ENCODE measurements at places on chromosomes 4 and X.

GRCh38 chr4:71210823-71211222 is 128.0 kb upstream of the SLC4A4 start:
- no peak for DNase-seq

DNA sequence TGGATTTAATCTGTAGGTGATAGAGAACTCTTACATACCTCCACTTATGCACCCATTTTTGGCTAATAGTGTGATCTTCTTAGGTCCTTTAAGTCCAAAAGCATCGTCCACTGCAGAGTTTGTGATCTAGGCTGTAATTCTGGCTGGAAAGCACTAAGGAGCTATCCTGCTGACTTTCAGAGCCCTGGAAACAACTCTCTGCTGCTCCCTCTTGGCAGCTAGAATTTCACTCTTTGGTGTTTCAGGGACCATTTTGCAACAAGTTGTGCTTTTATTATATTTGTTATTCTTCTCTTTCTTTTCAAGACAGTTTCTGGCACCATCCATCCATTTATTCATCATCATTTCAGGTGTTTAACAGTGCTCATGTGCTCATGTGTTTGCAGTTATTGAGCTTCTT is 130.0 kb downstream of the RBM46 start:
- no peak for DNase-seq

GRCh38 chr4:122450847-122451246 is 5.7 kb downstream of the IL2 start:
- no peak for DNase-seq

GRCh38 chr4:175646802-175647201 is 165.3 kb downstream of the GPM6A start:
- no peak for DNase-seq

GRCh38 chr4:2042947-2043395 is 16.2 kb upstream of the NAT8L start:
- peak; percentile 40 for DNase-seq

- DNase-seq: no peak
Observed at GRCh38 chr4:81827577-81828202, 356.0 kb upstream of the RASGEF1B start.

DNA sequence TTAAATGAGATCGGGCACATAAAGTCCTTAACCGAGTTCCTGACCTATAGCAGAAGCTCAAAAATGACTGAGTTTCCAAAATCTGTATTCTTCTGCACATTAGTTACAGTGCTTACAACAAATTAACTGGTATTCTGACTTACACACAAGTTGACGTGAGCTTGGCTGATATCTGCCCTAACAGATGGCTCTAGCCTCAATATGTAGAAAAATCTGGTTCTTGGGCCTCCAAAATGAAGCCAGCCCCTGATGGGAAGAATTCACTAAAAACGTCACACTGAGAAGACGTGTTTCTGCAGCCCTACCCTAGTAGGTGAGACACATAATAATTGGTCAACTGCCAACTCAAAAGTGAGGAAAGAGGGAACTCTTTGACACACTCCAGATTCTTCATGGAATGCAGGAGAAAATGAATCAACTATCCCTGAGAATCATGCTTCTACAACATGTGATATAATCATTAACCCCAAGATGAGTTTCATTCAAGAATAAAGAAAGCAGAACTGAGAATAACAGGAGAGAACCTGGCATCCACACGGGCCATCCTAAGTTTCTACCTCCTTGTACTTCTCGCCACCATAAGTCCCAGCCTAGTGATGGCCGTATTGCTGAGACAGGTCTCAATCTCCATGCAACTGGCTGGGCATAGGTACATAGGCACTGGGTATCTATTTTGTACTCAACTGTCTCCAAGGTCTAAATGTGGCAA is 8.2 kb downstream of the STX18 start:
- DNase-seq: no peak

GRCh38 chrX:1400742-1401471 is 9.0 kb upstream of the SLC25A6 start:
- no peak for DNase-seq

DNA sequence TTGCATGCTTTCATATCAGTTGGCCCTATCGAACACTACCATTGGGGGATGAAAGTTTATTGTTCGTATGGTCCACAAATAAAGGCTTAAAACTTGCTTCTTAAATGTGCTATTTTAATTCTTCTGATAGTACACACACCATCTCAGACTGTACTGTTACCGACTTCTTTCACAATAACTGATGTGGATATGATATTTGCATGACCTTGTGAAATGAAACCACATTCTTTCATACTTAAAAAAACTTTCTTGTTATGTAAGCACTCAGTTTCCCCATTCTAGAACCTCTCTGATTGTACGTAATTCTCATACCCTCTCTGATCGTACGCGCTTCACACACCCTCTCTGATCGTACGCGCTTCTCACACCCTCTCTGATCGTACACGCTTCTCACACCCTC is 12.0 kb upstream of the WDR19 start:
- DNase-seq: no peak

- DNase-seq: no peak
Observed at GRCh38 chr4:7661846-7662506, 227.2 kb upstream of the PSAPL1 start.

DNA sequence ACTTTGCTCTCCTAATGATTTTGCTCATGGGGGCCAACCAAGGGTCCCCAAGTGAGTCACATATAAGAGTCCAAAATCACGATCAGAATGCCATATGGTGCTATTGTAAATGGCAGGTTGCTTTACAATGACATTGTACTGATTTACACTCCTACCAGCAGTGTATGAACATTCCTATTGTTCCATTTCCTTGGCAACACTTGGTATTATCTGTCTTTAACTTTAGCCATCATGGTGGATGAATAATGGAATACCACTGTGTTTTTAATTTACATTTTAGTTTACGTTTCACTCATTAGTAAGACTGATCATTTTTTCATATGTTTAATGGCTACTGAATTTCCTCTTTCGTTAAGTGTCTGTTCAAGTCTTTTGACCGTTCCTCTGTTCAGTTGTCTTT is 96.5 kb downstream of the NYX start:
- no peak for DNase-seq

- no peak for DNase-seq
Observed at GRCh38 chr4:109444182-109444844, 10.7 kb downstream of the SEC24B start.

GRCh38 chr4:3699678-3700077 is 66.5 kb upstream of the ADRA2C start:
- no peak for DNase-seq

- peak; percentile 70 for DNase-seq
Observed at GRCh38 chr4:683982-684622, 4.8 kb downstream of the SLC49A3 start.

DNA sequence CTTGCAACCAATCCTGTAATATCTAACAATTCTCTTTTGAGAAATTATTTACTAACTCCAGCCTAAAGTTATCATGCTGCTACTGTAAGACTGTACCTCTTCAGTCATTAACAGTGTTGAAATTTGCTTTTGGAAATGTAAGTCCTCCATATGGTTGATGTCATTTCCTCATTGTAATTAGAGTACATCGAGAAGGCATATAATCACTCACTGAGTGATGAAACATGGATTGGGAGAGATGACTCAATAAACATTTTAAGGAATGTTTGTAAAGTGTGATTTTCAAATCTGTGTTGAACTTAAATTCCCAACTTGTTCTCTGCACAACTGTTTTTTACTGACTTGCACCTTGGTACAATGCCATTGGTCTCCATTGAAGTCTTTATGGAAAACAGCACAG is 61.2 kb downstream of the HMGB2 start:
- DNase-seq: no peak

- no peak for DNase-seq
Observed at GRCh38 chrX:144709841-144710240, 537.5 kb upstream of the SPANXN1 start.

- no peak for DNase-seq
Observed at GRCh38 chrX:2698604-2699003, 7.5 kb downstream of the CD99 start.

DNA sequence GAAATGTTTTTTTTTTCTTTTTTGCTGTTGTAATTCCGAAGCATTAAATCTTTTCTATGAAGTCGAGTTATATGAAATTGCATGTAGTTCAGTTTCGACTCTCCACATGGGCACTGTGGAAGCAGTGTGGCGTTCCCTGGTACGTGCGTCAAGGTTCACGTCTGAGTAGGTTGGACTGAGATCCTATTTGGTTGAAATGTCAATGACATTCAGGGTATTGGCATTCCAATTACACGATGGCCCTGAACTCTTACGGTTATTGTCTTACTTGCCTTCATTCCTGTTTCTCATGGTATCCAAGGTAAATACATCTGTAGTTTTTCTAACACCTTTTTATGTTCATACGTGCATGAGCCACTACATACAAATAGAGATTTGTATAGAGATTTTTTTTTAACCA is 128.8 kb downstream of the SORBS2 start:
- DNase-seq: no peak

DNA sequence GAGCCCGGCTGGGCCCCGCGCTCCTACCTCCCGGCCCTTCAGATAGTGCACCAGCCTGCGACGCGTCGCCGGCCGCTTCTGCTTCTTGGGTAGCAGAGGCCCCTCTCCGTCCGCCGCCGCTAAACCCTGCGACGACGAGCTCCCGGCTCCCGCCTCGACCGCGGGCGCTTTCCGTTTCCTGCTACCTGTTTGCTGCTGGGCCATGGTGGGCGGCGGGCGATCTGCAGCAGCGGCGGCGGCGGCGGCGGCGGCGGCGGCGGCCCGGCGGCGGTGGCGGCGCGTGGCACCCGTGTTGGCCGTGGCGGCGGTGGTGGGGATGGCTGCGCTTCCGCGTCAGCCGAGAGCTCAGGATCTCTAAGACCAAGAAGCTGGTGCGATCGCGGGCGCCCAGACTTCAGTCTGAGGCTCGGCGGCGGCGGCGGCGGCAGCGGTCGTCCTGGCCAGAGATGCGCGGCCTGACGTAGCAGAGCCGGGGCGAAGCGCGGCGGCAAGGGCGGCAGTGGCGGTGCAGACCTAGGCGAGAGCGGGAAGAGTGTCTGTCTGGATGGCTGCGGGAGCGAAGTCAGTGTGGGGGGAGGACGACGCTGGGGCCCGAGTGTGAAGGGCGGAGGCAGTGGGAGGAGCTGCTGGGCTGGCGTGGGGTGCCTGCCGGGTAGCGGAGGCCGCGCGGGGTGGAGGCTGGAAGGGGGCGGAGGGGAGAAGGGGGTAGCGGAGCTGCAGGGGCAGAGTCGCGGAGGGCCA is at the start of gene DCAF12L2:
TSS of gene DCAF12L2 (minus strand) at position 569 of the 741 bp plus-strand sequence. CDS start at position 204, 365 bp downstream.
- no peak for DNase-seq

- no peak for DNase-seq
Observed at GRCh38 chr4:158282252-158282651, 72.0 kb downstream of the TMEM144 start.

DNA sequence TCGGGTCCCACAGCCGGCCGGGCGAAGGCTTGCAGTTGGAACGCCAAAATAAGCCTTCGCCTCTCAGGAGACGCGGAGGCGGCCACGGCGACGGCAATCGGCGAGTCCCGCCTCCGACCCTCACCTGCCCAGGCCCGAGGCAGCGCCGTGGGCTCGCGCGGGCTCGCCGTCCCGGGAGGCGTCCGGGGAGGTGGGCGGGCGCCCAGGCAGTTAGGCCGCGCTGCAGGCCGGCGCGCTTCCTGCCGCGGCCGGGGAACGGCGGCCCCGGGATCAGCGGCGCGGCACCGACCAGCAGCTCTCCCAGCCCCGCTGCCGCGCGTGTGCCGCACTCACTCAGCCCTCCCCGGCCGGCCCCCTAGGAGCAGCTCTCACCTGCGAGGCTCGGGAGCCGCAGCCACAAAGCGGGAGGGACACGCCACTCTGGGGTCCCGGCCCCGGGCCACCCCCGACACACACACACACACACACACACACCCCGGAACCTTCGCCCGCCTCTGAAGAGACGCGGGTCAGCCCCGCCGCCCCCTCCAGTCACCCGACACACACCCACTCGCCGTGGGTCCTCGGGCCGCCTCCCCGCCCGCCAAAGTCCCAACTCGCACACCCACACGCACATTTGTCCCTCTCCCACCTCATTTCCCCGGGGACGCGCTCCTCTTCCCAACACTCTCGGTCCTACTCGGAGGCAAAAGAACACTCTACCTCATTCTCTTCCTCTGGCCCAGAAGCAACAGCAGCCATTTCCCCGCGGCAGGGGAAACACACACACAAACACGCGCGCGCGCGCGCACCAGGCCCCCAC is at the start of gene CNOT6L:
TSS of gene CNOT6L (minus strand) at position 767 of the 802 bp plus-strand sequence. CDS start at position 707, 60 bp downstream.
- DNase-seq: peak; percentile 75

DNA sequence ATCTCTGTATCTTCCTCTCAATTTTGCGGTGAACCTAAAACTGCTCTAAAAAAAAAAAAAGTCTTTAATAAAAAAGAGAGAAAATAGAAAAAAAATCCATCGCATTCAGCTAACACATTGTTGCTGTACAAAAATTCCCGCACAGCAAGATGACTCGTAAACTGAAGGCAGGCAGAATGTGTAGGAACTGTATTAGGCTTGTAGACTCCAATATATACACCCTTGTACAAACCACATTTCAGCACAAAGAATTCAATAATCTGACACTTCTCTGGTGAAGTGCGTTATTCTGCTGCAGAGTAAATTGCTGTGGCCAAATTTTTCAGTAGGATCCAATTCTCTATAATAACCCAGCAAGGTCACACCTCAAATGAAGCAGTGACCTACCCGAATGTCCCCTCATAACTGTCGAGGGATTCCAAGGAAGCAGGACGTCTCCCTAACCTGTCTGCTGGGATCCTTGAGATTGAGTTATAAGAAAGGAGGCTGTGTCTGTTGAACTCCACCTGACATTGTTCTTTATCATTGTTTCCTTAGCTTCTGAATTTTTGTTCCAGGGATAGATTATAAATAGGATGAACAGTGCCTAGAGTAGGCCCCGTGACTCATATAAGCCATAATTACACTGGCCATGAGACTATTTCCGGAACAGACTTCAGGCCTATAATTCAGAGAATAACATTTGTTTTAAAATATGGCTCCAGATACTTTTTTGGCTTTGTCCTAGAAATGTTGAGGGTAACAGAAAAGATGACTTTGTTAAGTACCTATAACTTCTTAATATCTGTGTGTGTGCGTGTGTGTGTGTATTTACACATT is 348.3 kb downstream of the PCDH7 start:
- DNase-seq: no peak

GRCh38 chrX:102745857-102746584 is 25.5 kb downstream of the GPRASP3 start:
- no peak for DNase-seq
